ENCODE measurements at places on chromosomes 2 and 18.

DNA sequence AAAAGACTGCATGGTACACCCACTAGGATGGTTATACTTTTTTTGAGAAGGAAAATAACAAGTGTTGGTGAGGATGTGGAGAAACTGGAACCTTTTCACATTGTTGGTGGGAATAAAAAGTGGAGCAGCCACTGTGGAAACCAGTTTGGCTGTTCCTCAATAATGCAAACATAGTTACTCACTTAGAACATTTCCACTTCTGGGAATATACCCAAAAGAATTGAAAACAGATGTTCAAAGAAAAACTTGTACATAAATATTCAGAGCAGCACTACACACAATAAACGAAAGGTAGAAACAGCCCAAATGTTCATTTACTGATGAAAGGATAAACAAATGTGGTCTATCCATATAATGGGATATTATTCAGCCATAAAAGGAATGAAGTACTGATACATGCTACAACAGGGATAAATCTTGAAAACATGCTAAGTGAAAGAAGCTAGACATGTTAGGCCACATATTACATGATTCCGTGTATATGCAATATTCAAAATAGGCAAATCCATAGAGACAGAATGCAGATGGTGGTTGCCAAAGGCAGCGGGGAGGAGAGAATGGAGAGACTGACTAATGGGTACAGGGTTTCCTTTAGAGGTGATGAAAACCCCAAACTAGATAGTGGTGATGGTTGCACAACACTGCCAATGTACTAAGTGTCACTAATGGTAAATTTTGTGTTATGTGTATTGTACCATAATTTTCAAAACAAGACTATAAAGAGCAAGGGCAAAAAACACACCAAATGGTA is 20.9 kb upstream of the LMAN1 start:
- no peak for DNase-seq

- no peak for DNase-seq
Measured at GRCh38 chr2:98870516-98871158, 65.4 kb downstream of the CRACDL start.

DNA sequence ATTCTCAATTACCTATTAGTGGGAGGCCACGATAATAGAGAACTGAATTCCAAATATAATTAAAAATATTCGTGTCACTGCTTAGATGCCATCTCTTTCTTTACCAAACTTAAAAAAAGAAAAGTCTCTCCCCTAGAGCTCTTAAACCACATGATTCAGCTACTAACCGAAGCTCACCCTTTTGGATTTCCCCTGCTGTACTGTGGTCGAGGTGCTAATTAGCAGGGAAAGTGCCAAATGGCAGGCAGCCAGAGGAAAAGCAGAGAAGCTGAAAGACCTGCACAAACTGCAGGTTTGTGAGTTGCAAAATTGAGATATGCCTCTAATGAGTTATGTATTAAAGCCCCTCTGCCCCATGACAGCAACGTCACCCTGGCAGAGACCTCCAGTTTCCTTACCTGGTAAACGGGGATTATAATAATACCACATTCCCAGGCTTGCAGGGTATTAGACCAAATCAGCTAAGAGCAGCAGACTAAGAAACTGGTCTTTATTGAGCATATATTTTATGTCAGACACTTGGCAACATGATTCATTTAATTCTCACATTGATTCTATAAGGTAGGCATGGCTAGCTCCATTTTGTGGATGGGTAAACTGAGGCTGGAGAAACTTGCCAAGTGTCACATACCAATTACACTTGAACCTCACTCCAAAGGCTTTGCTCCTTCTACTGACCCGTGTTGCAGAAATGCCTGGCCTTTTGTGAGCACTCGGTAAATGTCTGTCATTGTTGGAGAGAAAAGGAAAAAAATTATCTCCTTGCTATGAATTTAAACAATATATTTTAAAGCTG is 259.7 kb downstream of the LPIN1 start:
- no peak for DNase-seq

GRCh38 chr18:43486462-43486861 is 209.2 kb upstream of the SYT4 start:
- DNase-seq: no peak

GRCh38 chr18:26809346-26809745 is 56.2 kb downstream of the AQP4 start:
- no peak for DNase-seq

GRCh38 chr18:67410075-67411070 is 106.1 kb downstream of the DSEL start:
- no peak for DNase-seq

DNA sequence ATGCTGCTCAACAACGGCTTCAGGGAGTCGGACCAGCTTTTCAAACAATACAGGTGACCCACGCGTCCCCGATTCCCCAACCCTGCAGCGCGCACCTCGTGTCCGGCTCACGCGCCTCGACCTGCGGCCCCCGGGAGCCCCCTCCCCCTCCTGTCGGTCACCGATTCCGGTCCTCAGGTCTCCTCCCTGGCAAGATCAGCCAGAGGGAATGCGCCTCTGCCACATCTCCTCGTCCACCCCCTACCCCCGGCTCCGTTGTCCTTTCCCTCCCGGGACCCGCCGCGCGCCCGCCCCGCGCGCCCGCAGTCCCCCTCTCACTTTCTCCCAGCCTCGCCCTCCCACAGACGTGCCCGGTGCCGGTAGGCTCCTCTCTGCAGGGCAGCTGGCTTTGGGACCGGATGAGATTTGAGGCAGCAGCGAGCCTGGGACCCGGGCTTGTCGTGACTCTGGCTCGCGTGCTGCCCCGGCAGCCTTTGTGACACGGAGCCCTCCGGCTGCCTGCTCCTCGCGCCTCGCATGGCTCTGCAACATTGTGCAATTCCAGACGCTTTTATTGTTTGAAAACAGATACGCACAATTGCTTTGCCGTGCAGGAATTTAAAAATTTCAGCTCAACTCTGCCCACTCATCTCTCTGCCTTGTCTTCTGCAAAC is 558 bp downstream of the TTC39C start:
- DNase-seq: peak; percentile 29

GRCh38 chr2:29225814-29226213 is 110.6 kb downstream of the CLIP4 start:
- DNase-seq: no peak
